ENCODE measurements at places on chromosomes 12 and 14. TPM values are rescaled to one million over a fixed set of nuclear protein-coding genes. Genes with fewer than 3 reads are reported as not detected.

LTBR gene
- polyA plus RNA-seq: 134 TPM

RNASE4 gene
- polyA plus RNA-seq: 28.8 TPM

LRRK2 gene
- polyA plus RNA-seq: 74.3 TPM

LMBR1L gene
- polyA plus RNA-seq: 39.0 TPM

MMP14 gene
- polyA plus RNA-seq: 144 TPM

SERPINA10 gene
- polyA plus RNA-seq: not detected

SOX5 gene
- polyA plus RNA-seq: 1.5 TPM

APAF1 gene
- polyA plus RNA-seq: 12.0 TPM

SLC16A7 gene
- polyA plus RNA-seq: 3.4 TPM

C12orf42 gene
- polyA plus RNA-seq: not detected

GPHN gene
- 36.8 TPM for polyA plus RNA-seq

ANG gene
- polyA plus RNA-seq: 19.6 TPM

SLC17A8 gene
- polyA plus RNA-seq: 0.02 TPM

KITLG gene
- 13.7 TPM for polyA plus RNA-seq

OAS1 gene
- 14.6 TPM for polyA plus RNA-seq

NABP2 gene
- polyA plus RNA-seq: 22.1 TPM

KRT71 gene
- not detected for polyA plus RNA-seq

SLC11A2 gene
- polyA plus RNA-seq: 69.2 TPM

APOF gene
- polyA plus RNA-seq: not detected

KRT2 gene
- not detected for polyA plus RNA-seq

OR6C3 gene
- not detected for polyA plus RNA-seq

MYO1A gene
- polyA plus RNA-seq: 0.13 TPM

ARHGEF40 gene
- polyA plus RNA-seq: 13.1 TPM

KRT6C gene
- polyA plus RNA-seq: 0.08 TPM

COL2A1 gene
- not detected for polyA plus RNA-seq

FGD4 gene
- 4.8 TPM for polyA plus RNA-seq

CLEC9A gene
- 0.14 TPM for polyA plus RNA-seq

PRH1 gene
- 3.1 TPM for polyA plus RNA-seq

Measured in lung (tissue), 17 donors.